ENCODE measurements at places on chromosomes 16 and 17.

DNA sequence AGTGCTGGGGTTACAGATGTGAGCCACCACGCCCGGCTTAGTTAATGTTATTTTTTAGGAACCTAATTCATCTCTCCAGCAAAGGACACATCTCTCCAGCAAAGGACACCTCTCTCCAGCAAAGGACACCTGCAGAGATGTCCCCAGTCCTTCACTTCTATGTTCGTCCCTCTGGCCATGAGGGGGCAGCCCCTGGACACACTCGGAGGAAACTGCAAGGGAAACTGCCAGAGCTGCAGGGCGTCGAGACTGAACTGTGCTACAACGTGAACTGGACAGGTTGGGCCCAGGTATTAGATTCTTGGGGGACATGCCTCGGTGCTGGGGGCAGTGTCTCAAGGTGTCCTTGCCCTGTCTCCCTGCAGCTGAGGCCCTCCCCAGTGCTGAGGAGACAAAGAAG, 4.7 kb downstream of the PFAS start:
- no peak for DNase-seq

DNA sequence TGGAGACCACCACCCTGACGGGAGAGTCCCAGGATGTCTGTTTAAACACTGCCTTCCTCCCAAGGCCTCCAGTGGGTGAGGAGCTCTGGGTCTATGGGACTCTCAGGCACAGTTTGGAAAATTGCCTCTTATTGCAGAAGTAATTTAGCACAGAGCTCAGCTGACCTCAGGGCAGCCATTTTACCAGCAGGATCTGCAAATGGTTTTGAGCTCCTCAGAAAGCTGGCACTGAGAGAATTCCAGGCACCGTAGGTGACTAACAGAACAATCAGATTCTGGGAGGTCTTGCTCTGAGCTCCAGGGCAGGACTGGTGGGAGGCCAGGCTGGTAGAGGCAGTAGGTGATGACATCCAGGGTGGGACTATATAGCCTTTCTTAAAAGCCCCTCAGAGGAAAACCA, 17.3 kb upstream of the C16orf74 start:
- DNase-seq, result no peak

DNA sequence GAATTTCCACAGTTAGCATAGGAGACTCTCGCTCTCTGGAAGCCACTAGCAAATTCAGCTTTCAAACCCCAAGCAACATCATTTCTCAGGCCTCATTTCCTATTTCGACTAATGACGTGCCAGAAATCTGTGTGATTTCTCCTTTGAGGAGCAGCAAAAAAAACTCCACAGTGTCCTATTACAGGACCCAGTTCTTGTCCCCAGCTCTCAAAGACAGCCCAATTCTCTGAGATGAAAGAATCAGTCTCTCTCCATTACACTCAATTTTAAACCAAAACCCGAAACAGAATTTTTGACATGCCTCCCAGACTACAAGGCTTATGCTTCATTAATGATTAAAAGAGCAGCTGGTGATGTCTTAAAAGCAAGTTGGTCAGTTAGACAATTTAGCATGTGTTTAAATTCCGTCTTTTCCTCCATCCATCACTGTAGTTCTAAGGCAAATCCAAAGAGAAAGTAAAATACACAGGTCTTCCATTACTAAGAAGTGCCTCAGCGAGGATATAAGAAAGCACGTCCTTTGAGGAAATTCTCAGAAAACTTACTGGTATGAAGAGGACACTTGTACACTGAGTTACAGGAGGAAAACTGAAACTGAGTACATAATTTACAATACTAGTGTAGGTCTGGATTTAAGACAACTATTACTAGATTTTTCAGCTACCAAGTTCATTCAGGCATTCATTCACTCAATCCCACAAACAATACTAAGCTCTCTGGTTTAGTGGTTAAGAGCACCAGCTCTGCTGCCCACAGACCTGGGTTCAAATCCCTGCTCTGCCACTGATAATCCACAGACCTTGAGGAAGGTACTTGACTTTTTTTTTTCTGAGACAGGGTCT, 12.5 kb downstream of the TOM1L2 start:
- peak; percentile 74 for DNase-seq

DNA sequence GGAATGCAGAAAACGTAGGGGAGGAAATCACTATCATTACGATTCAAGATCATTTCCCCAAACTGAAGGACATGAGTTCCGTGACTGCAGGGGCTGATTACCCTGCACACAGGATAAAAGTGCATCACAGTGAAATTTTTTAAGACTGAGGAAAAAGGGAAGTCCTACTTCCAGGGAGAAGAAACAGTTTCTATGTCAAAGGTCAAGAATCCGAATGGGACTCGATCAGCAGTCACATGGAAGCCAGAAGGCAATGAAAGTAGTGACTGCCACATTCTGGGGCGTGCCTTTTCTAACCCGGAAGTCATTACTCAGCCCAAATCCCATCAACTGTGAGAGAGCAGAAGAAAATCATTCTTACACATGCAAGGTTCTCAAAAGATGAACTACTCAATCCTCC, 12.1 kb downstream of the ZZEF1 start:
- DNase-seq, result no peak

- DNase-seq, result no peak
Measured at GRCh38 chr17:61238455-61238933, 161.1 kb upstream of the TBX2 start.

Data from stimulated activated CD4-positive, alpha-beta T cell treated with anti-CD3 and anti-CD28 coated beads, Interleukin-12 subunit alpha, Interleukin-12 subunit beta, amount 100 ng/mL, for 48 hours (primary cell).